ENCODE measurements at places on chromosomes 2 and 18. TPM values are rescaled to one million over a fixed set of nuclear protein-coding genes. Genes with fewer than 3 reads are reported as not detected.

SDC1 gene
- 103 TPM for total RNA-seq

EFR3B gene
- total RNA-seq: 1.6 TPM

ADD2 gene
- total RNA-seq: 0.32 TPM

MTLN gene
- total RNA-seq: 102 TPM

STARD6 gene
- total RNA-seq: not detected

TTN gene
- 36.8 TPM for total RNA-seq

TGIF1 gene
- 151 TPM for total RNA-seq

IL1A gene
- 27.4 TPM for total RNA-seq

SPATA3 gene
- not detected for total RNA-seq

REG1B gene
- not detected for total RNA-seq

ITGB6 gene
- 7.3 TPM for total RNA-seq

BCL2 gene
- total RNA-seq: 14.8 TPM

ASXL3 gene
- total RNA-seq: 5.1 TPM

DNA sequence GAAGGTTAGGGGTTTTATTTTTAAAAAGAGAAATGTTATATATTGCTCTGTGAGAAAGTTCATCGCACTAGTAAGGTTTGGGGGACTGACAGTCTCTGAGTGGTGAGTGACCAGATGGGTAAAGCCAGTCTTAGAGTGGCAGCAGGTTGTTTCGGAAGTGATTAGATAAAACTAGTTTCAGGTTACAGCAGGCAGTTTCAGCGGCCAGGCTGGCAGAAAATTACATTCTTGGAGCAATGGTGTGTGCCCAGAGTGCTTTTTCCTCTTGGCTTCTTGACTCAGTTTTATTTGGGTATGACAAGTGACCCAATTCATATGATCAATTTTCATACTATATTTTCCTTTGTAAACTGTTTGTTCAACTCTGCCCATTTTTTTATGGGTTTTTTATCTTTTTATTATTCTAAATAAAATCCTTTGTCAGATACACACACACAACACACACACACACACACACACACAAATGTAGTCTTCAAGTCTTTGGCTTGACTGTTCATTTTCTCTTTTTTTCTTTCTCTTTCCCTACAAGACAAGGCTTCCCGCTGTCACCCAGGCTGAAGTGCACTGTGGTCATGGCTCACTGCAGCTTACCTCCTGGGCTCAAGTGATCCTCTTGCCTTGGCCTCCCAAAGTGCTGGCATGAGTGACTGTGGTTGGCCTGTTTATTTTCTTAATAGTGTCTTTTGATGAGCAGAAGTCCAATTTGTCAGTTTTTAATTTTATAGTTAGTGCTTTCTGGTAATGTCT is 30.9 kb downstream of the RALBP1 start:
- no peak overlapping the region for H3K27ac ChIP-seq
- no peaks in the 10 kb centered on the region for H3K36me3 ChIP-seq
- H3K4me1 ChIP-seq: no peaks in the 10 kb centered on the region
- H3K4me3 ChIP-seq: no peak overlapping the region
- peak; percentile 11 for DNase-seq

DNA sequence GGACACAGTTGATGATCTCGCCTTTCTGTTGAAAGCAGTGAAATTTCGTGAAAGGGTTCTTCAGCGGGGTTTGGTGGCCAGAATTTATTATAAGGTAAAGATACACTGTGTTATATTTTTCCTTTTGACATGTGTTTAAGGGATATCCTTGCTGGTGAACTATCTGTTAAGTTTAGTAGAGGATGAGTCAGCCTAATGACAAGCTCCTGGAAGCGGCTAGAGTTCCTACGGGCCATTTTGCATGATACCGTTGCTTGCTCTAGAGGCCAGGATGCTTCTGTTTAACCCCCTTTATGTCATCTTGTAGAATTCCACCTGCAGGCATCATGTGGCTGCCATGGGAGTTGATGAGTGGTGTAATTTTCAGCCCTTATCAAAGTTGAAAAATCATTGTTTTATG is 124.8 kb upstream of the BCL2L11 start:
- no peak overlapping the region for H3K4me3 ChIP-seq
- no peak for DNase-seq
- no peaks in the 10 kb centered on the region for H3K27me3 ChIP-seq
- no peaks in the 10 kb centered on the region for H3K36me3 ChIP-seq
- H3K27ac ChIP-seq: no peak overlapping the region
- no peaks in the 10 kb centered on the region for H3K4me1 ChIP-seq

GRCh38 chr2:20578895-20579825 is 71.7 kb downstream of the HS1BP3 start:
- no peaks in the 10 kb centered on the region for H3K27me3 ChIP-seq
- no peak overlapping the region for H3K4me3 ChIP-seq
- no peaks in the 10 kb centered on the region for H3K4me1 ChIP-seq
- peak overlapping the region; percentile 73 for H3K27ac ChIP-seq
- no peaks in the 10 kb centered on the region for H3K36me3 ChIP-seq

GRCh38 chr2:172279813-172280212 is 147.6 kb upstream of the ITGA6 start:
- H3K27ac ChIP-seq: no peak overlapping the region
- no peak for DNase-seq
- H3K4me1 ChIP-seq: no peaks in the 10 kb centered on the region
- no peak overlapping the region for H3K4me3 ChIP-seq

DNA sequence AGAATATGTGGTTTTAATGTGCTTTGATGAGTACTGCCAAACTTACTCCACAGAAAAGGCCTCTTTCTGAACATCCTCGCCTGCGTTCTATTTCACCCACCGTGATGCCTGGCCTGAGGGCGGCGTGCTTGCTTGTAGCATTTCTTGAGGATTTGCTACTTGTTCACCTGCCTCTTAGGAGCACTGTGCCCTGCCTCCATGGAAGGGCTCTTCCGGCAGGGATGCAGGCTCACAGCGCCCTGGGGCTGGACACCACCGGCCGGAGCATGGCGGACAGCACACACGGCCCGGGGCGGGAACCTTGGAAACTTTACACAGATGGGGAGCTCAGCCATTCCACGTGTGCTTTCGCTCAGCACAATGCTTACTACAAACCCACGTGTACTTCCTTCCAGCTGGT is 37.1 kb downstream of the ANO7 start:
- H3K27ac ChIP-seq: no peak overlapping the region
- H3K4me1 ChIP-seq: no peaks in the 10 kb centered on the region
- H3K4me3 ChIP-seq: no peak overlapping the region
- no peaks in the 10 kb centered on the region for H3K27me3 ChIP-seq
- H3K36me3 ChIP-seq: peaks cover 25% of the 10 kb centered on the region

DNA sequence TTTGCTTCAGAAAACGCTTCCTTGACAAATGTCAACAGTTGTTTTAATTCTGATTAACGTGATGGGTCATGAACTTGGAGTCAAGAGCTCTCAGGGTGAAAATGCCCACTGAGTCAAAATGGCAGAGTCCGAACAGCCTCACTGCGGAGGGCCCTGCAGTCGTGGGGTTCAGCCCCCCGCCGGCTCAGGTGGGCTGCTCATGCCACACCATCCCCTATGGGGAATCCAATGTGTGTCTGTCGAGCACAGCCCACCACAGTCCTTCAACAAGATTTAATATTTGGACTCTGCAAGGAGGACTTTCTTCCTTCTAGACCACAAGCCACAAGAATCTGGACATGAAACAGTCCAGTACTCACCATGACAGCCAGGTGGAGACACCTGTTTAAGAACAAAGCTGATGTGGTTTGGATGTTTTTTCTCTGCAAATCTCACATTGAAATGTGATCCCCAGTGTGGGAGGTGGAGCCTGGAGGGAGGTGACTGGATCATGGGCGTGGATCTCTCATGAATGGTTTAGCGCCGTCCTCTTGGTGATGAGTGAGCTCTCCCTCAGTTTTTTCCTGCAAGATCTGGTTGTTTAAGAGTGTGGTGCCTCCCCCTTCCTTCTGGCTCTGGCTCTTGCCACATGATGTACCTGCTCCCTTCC is 201.0 kb downstream of the NDUFA10 start:
- no peak overlapping the region for H3K27ac ChIP-seq
- no peaks in the 10 kb centered on the region for H3K36me3 ChIP-seq
- H3K27me3 ChIP-seq: no peaks in the 10 kb centered on the region
- no peak overlapping the region for H3K4me3 ChIP-seq

- no peak overlapping the region for H3K27ac ChIP-seq
- no peaks in the 10 kb centered on the region for H3K36me3 ChIP-seq
- no peak for DNase-seq
- no peaks in the 10 kb centered on the region for H3K4me1 ChIP-seq
Observed at GRCh38 chr2:58981237-58981636, 740.1 kb upstream of the FANCL start.

DNA sequence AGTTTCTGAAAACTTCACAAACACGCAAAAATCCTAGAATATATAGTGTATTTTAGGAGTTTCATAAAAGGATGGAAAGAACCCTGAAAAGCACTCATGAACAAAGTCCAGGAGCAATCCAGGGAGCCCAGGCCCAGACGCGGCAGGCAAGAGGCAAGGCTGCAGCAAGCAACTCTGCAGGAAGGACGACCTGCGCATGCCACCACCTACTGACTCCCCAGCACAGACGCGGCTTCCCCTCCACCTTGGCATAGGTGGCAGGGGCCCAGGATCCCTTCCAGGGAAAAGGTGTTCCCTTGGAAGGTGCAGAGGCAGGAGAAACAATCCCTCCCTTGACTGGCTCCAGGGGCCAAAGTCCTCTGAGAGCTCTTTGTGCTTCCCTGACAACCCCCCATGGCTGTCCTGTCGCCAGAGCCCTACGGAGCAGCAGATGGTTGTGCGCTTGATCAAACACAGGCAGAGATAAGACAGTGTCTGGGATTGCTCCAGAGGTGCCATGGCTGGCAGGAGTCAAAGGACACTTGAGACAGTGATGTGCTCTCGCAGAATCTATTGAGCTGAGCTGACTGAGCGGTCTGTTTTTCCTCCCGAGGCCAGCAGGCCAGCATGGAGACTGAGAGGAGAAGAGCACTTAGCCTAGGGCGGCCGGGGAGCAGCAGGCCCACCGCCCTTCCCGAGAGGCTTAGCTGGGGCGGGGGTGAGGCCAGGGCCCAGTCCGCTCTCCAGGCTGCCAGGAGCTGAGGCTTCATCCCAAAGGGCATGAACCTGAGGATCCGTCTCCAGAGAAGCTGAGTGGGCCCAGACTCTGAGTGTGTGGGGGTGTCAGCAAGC is 10.8 kb upstream of the AMER3 start:
- no peaks in the 10 kb centered on the region for H3K4me1 ChIP-seq
- no peak for DNase-seq
- no peaks in the 10 kb centered on the region for H3K36me3 ChIP-seq
- H3K27ac ChIP-seq: no peak overlapping the region

DNA sequence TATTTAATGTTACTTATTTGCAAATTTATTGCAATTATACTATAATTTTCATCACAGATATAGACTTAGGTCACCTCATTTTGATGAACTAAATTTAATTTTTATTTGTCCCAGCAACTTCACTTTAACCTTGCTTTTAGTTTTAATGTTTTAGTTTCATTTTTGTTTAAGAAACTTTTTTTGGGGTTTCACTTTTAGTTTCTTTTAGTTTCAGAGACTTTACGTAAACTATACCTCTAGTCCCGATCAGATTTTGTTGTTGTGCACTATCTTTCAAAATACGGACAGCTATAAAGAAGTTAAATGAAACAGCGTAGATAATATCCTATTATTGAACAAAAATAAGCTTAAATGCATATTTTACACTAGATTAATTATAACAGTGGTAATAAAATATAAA is 460.5 kb downstream of the ERBB4 start:
- H3K27ac ChIP-seq: no peak overlapping the region
- DNase-seq: no peak
- no peaks in the 10 kb centered on the region for H3K27me3 ChIP-seq
- H3K36me3 ChIP-seq: no peaks in the 10 kb centered on the region
- no peaks in the 10 kb centered on the region for H3K4me1 ChIP-seq

DNA sequence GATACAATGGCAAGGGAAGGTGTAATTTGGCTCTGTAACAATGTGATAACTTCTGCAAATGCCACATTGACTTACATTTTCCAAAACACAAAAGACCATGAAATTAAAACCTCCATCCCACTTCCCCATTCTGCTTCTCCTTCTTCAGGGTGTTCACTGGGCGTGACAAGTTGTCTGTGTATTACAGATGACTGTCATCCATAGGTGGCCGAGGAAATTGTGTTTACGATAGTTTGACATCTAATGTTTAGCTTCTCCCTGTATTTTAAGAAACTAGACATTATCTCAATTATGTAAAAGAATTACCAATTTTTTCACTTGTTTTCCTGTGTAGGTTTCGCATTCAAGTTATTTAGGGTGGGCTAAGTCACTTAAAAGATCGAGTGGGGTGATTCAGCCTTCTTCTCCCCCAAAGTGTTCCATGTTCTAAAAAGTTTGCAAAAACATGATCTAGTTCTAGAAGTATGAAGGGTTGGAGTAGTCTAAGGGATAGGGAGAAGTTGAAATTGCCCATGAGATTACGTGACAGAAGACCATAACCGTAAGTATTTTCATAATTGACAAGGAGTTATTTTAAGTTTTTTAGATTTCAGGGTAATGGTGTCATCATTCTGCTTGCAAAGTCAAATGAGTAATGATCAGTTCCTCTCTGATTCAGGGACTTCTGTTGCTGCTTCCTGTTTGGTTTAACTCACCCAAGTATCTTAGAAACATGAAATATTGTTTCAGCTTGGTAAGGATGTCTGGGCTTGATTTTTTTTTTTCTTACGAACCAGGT is 25.2 kb upstream of the CYTIP start:
- no peak for DNase-seq
- no peak overlapping the region for H3K27ac ChIP-seq
- no peaks in the 10 kb centered on the region for H3K27me3 ChIP-seq
- no peak overlapping the region for H3K4me3 ChIP-seq
- H3K4me1 ChIP-seq: no peaks in the 10 kb centered on the region

DNA sequence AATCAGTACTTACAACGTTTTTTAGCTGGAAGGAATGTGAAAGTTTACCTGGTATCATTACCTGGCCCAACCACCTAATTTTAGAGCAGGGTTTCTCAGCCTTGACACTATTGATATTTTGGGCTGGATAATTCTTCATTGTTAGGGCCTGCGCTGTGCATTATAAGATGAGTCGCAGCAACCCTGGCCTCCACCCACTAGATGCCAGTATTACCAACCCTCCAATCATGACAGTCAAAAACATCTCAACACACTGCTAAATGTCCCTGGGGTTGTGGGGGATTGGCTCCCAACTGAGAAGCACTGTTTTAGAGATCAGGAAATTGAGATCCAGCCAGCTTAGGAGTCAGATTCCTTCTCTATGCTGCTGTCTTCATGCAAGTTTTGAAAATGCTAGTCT is 265.3 kb upstream of the TCF4 start:
- H3K27ac ChIP-seq: no peak overlapping the region
- no peak for DNase-seq
- no peak overlapping the region for H3K4me3 ChIP-seq
- no peaks in the 10 kb centered on the region for H3K4me1 ChIP-seq

- H3K27me3 ChIP-seq: no peaks in the 10 kb centered on the region
- H3K36me3 ChIP-seq: no peaks in the 10 kb centered on the region
Observed at GRCh38 chr2:147223119-147223518, 621.7 kb upstream of the ACVR2A start.

All from prostate gland (tissue), 2 donors.